ENCODE measurements at places on chromosomes 6 and 20. TPM values are rescaled to one million over a fixed set of nuclear protein-coding genes. Genes with fewer than 3 reads are reported as not detected.

DNA sequence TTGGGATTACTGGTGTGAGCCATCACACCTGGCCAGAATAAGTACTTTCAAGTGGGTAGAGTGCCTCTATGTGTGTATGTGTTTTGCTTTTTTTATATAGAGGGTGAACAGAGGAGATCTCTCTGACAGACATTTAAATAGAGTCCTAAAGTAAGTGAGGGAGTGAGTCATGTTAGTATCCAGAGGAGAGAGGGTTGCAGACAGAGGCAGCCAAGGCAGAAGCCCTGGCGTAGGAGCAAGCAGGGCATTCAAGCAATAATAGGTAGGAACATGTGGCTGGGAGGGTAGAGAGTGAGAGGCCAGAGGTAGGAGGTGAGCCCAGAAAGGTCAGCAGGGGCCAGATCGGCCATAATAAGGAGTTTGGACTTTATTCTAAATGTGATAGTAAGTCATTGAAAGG is 48.9 kb downstream of the PHF20 start:
- no peaks in the 10 kb centered on the region for H3K27me3 ChIP-seq
- H3K27ac ChIP-seq = peak overlapping the region; percentile 63
- DNase-seq = no peak

DNA sequence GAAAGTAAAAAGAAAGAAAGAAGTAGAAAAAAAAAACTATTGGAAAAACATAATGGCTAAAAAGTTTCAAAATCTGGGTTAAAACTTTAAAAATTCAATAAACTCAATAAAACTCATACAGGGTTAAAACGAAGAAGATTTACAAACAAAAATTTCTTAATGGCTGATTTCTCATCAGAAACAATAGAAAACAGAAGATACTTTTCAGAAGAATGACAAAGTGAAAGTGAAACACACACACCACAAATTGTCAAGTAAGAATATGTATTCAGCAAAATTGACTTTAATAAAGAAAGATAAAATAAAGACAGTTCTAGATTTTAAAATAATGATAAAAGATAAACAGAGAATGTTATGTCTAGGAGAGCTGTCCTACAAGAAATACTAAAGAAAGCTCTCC is 618.9 kb upstream of the GJE1 start:
- no peak overlapping the region for H3K4me3 ChIP-seq
- H3K27ac ChIP-seq = no peak overlapping the region
- no peaks in the 10 kb centered on the region for H3K4me1 ChIP-seq

- DNase-seq = no peak
- peaks cover 47% of the 10 kb centered on the region for H3K4me1 ChIP-seq
- no peak overlapping the region for H3K4me3 ChIP-seq
Measured at GRCh38 chr20:41225091-41225490, 87.7 kb downstream of the PLCG1 start.

EGFL8 gene
- 7.0 TPM for total RNA-seq

Measured in psoas muscle (tissue), 8 donors.